Right hindlimb (tissue), 1 donor: ENCODE measurements at places on chromosomes 4 and X.

DNA sequence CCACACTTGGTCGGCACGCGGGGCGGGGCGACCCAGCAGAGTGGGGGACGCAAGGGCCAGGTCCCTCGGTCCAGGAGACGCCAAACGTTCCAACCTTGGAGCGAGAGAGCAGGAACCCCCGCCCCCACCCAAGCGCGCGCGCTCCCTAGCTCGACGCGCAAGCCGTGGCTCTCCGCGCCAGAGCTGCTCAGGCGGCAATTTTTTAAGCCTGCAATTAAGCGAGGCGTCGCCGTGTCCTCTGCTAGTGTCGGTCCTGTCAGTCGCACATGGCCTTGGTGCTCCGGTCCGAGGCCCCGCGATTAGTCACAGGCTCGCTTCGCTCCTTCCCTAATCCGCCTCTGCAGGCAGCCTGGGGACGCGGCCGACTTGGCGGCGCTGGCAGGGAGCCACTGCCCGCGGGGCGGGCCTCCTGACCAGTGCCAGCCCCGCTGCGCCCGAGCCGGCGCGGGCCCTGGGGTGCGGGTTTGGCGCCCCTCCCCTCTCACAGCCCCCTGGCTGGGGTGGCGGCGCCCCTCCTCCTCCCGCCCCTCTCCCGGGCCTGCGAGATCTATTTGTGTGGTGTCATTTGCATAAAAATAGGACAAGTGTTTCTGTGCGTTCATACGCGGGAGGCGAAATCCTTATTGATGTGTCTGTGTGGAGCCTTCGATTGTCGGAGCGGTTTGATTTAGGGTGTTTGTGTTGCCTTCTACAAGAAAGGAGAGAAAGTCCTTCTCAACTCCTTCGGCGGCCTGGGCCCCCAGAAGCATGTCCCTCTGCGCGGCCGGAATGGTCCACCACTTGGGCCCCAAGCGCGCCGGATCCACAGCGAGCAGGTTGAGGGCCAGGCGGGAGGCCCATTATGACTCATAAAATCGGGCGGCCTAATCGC lies 9.8 kb upstream of the BCOR start:
- DNase-seq, result peak; percentile 58

GRCh38 chr4:106670976-106671375 lies 302.4 kb upstream of the GIMD1 start:
- no peak for DNase-seq

- peak; percentile 26 for DNase-seq
Observed at GRCh38 chr4:158599150-158599549, 72.5 kb downstream of the C4orf46 start.

- no peak for DNase-seq
Observed at GRCh38 chrX:144006811-144007210, 122.9 kb downstream of the UBE2NL start.

DNA sequence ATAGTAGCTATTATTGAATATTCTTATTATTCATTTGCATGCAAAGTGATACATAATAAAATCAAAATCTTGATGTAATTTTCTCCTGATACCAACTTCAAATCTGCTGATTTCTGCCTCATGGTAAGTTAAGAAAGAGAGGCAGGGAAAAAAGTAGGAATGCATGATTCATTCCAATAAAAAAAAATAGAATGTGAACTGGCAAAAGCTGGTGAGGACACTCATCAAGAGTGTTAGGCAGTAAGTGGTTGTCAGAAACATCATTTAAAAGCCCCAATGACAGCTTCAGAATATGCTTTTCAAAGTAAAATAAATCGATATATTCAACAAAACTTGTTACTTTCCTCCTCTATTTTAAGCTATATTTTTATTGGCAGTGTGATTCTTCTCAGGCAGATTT lies 979.1 kb downstream of the TECRL start:
- no peak for DNase-seq

GRCh38 chr4:75584067-75584466 lies 28.2 kb downstream of the ODAPH start:
- DNase-seq, result no peak

- DNase-seq, result no peak
Observed at GRCh38 chrX:25029288-25029825, 13.6 kb upstream of the ARX start.

GRCh38 chrX:25181775-25182174 lies 166.0 kb upstream of the ARX start:
- no peak for DNase-seq

DNA sequence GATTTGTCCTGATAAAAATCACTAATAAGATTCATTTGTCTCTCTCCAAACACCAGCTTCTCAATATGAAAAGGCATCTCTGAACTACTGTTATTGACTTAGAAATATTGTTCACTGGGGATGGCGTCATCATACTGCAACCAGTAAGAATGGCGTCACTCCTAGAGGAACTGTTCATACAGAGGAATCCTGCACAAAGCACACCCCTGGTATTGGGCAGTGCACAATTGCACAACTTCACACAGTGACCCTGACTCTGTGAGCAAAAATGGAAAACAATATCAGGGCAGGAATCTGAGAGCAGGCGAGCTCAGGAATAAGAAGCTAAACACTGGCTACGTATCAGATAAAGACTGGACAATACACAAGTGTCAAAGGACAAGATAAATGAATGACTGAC lies 66.7 kb upstream of the PNPLA4 start:
- no peak for DNase-seq

GRCh38 chrX:115560978-115561604 lies at the start of gene PLS3:
Gene PLS3, plus strand, starts transcription at chrX:115561174. Its CDS starts 49,077 bp downstream, at chrX:115610251.
- peak; percentile 90 for DNase-seq

GRCh38 chrX:39769748-39770147 lies 328.0 kb downstream of the BCOR start:
- DNase-seq, result no peak

- no peak for DNase-seq
Observed at GRCh38 chrX:142001934-142002333, 98.2 kb downstream of the MAGEC1 start.

DNA sequence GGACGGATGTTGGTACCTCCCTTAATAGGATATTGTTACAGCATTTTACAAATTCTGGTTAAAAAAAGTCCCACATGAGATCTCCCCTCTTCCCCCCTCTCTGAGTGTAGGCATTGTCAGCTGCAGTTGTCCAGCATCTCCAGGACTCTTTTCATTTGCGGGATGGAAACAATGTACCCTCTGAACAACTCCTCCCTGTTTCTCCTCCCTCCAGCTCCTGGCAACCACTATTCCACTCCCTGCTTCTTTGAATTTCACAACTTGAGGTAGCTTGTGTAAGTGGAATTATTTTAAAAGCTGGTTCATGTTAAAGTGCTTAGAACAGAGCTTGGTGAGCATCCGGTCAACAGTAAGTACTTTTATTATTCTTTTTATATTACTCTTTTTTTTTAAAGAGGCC lies 69.8 kb downstream of the TBL1X start:
- DNase-seq, result no peak

DNA sequence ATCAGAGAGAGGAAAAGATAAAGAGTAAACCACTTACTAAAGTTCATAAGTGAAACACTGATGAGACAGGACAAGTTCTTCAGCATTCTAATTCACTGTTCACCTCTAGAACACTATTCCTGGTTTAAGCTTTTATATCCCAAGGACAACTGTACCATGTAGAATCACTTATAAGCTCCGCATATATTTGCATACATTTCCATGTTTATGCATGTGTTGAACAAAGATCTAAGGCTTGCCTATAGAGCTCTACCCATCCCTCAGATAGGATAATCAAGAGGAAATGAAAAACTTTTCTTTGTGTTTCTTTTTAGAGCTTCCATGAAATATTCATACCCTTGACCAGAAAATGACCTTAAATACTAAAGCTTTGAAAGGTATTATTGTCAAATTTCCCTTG lies 156.9 kb upstream of the BMP3 start:
- DNase-seq, result no peak

GRCh38 chr4:38728631-38729141 lies 54.1 kb downstream of the TLR10 start:
- no peak for DNase-seq

DNA sequence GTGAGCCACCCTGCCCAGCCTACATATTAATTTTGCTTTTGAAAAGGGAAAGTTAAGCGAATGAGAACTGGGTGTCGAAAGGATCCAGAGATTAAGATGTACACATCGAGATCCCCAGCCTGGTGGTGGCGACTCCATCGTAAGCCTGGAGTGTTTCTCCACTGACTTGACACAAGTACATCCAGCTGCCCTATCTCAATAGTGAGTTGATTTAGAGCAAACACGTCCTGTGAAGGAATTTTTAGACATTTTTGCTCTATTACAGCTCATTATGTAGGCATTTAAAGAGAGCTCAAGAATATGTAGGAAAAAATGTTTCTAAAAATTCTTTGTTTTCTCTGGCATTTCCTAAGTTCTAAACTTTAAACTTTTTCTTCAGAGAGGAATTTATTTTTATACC lies 11.7 kb upstream of the CLDN34 start:
- DNase-seq, result no peak

DNA sequence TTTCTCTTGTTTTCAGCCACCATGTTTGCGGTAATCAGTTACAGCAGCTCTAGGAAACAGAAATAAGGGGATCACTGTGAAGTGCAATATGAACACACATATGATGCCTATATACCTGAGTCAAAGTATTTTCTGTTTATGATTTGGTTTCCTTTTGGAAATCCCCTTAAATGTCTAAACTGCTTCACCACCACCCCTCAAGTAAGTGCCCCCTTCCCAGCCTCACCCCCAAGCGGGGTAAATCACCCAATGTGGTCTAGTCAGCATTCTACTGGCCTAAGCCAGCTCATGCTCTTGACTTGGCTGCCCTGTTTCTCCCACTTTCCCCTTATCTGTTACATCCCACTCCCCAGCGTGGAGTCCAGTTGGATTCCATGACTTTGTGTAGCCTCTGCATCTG lies 176.5 kb downstream of the QDPR start:
- no peak for DNase-seq

GRCh38 chr4:97132435-97132834 lies 1010.8 kb downstream of the STPG2 start:
- DNase-seq, result no peak
